ENCODE measurements at places on chromosomes 7 and 10.

- DNase-seq = no peak
Observed at GRCh38 chr7:13751766-13752165, 237.7 kb downstream of the ETV1 start.

DNA sequence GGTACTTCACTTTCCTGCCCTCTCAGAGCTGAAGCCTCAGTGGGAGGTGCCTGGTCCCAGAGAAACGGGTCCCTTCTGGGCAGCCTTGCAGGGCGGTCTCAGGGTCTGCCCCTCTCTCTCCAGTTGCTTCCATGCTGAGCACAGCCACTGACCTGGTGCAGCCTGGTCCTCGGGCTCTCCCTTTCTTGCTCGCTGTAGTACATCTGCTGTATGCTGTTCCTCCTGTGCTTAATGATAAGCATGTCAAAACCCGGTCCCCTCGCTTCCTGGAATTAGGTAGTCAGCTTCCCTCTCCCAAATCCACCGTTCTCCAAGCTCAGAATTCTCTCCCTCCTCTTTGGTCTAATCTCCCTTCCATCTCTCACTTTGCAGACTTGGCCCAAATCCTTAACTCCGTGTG is 11.0 kb upstream of the HPS1 start:
- no peak for DNase-seq

GRCh38 chr7:78939669-78940068 is 513.8 kb downstream of the MAGI2 start:
- DNase-seq = no peak

DNA sequence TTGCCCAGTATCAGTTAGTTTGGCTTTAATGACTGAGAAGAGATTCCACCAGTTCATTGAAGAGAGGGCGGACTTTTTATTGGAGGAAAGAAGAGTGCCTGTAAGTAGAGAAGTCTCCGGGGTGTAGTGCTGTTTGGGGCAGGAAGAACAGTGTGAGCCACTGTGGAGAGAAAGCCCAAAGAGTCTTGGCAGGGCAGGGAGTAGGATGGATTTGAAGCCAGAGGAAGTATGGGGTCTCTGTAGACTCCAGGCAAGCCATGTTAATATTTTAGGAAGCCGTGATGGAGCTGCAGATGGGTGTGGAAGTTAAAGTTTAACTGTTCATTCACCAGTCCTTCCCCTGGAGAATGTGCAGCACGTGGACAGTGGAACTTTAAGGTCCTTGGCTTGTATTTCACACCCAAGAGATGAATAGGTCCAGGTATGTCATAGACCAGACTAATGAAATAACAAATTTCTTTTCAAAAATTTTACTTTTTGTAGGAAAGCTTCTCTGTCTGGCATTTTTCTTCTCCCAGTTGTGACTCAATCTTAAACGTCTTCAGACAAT is 54.1 kb downstream of the TCF7L2 start:
- no peak for DNase-seq

DNA sequence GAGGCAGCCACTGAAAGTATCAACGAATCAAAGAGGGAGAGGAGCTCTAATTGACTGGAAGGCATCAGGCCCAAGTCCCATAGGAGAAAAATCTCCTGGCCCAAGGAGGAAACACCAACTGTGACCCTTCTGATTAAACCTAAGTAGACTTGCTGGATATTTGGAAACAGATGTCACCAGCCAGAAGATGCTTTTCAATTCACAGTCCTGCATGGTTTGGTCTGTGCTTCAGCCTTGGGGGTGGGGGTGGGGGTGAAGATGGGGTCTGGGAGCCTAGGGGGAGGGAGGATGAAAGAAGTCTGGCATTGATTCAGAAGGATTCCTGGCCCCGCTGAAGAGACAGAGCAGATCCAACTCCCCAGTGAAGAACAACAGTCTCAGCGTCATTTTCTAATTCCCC is 623.7 kb downstream of the PARD3 start:
- DNase-seq = no peak

DNA sequence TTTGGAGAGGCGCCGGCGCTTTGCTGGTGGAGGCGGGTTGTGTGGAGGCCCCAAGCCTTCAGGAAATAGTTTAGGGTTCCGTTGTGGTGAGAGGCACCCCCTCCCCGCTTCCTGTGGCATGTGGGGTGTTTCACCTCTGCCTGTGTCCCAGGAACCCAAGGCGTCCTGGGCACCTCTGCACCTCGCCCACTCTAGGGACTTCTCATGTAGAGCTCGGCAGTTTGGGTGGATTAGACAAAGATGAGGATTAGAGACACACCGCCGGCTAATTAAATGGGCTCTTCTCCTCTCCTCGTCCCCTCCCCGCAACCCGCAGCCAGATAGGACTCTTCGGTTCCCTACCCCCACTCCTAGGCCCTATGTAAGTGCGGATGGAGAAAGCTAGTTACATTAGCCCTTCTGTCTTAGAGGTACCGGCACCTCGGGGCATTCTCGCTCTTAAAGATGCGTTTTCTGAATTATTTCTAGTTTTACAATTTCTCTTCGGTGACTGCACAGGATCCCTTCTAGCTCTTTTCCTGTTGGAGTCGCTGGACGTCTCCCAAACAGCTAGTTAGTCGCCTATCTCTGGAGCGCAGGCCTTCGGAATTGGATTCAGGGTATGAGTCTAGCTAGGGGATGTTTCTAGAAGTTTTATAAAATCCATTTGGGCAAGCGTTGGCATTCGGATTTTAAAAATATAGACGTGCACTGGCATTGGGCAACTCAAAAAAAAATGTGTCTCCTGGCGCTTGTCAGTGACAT is 7.8 kb downstream of the PTF1A start:
- DNase-seq = no peak

DNA sequence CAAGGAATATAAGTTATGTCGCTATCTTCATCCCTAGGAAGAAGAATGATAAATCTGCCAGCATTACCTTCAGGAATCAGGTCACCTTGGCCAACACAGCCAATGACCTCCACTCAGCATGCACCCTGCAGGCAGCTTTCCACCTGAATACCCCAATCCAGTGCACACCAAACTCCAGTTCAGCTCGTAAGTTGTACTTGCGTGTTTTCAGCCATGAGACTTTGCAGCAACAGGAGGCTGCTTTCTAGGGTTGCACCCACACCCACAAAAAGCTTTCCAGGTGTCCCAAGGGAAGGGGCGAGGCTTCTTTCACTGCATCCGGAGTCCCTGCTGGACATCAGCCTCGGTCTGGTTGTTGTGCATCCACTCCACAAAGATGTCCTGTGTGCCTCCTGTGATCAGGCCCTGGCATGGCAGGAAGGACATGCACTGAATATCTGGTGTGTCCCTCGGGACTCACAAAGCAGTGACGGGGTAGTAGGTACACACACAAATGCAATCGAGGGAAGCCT is 282.9 kb downstream of the GRID1 start:
- no peak for DNase-seq

GRCh38 chr10:95502377-95502776 is 58.8 kb downstream of the SORBS1 start:
- DNase-seq = no peak

GRCh38 chr7:40793132-40793531 is 658.3 kb downstream of the SUGCT start:
- no peak for DNase-seq

DNA sequence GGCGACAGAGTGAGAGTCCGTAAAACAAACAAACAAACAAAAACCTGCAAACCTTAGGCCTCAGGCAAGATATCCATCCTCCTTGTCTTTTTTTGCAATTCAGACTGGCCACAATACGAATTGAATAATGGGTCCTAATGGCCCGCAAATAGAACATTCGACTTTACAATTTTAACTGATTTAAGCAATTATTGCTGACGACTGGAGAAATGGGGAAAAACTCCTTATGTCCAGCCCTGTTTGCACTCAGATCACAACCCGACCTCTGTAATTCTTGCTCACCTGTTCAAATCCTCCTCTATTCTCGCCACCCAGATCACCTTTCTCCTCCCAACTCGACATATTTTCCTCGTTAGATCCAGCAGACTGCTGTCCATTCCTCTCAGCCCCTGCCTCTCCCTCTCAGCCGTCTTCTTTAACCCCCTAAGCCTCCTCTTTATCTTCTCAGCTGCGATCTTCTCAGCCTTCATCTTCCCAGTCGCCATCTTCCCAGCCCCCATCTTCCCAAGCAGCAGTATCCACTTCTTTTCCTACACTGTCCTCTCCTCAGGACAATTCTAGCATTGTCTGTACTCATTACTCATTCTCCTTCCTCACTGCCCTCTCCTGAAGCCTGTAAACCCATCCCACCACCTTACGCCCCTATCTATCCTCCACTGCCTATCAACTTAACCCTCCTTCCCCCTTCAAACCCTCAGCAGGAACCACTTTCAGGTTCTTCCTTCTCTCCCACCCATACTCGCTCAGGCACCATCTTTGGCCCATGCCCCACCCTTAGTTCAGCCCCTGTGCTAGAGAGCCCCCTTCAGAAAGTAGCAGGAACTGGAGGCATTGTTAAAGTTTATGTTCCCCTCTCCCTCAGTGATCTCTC is 61.8 kb downstream of the LRRC17 start:
- DNase-seq = no peak

GRCh38 chr10:20034732-20035131 is 218.5 kb downstream of the PLXDC2 start:
- no peak for DNase-seq

DNA sequence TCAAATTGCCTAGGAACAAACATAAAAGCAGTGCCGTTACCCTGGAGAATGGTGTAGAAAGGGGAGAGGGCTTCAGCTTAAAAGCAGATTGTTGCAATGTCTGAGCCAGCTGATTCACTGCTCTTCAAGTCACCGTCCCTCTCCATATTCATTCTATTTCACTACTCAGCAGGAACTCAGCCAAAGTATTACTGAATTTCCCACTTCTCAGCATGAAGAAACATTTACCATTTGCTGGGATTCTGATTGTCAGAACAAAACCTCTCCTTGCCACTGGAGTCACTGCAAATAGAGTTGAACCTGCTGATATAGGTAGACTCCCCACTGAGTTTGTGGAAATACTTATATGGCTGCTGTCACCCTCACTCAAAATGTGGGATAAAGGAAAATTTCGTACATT is 71.7 kb downstream of the PPP1R17 start:
- no peak for DNase-seq

DNA sequence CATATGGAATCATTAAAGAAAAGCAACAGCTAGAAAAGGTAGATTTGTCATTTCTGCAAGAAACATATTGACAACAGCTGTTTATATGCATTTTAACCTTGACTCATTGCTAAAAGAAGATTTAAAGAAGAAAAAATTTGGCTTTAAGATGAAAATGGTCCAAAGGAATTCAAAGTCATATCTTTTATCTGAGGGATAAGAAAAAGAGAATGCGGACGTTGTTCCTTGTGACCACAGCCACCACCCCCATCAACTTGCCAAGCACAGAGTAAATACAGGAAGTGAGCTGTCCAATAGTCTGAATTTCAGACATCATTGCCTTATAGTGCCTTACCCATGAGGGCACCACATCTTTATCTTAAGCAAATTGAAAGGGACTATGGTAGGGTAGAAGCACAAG is 7.3 kb upstream of the CRPPA start:
- no peak for DNase-seq

DNA sequence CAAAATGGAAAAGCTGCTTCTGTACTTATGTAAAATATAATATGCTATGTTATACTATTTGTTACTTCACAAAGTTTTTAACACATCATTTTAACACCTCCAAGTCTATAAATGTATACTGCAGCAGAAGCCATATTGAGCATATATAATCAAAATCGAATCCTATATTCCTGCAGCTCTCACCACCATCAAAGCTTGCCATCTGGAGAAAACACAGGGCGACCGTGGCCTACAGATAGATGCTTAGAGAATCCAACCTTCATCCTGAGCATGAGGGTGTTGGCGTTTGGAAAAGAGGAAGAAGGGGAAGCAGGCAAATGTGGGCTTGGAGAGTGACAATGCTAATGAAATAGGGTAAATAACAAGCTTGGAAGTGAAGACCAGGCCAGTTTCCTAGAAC is 258.8 kb upstream of the IMMP2L start:
- DNase-seq = no peak

DNA sequence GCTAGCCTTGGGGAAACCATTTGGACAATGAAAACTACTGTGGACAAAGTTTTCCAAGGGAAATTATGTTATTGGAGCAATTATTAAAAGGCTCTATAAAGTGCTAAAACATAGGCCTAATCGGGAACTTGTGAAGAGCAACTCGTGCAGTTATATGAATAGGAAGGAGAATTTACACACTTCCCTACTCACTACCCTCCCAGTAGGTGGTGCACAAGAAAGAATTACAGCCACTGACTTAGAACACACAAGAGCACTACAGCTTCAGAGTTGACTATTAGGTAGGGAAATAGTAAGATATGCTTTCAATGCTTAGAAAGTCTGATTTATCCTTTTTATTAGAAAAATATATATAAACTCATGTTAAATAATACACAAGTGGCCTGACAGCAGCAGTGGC is 47.2 kb downstream of the GSAP start:
- no peak for DNase-seq

- DNase-seq = no peak
Observed at GRCh38 chr7:22676385-22676784, 50.6 kb upstream of the IL6 start.

- DNase-seq = no peak
Observed at GRCh38 chr7:95501261-95501832, 15.6 kb downstream of the ASB4 start.

DNA sequence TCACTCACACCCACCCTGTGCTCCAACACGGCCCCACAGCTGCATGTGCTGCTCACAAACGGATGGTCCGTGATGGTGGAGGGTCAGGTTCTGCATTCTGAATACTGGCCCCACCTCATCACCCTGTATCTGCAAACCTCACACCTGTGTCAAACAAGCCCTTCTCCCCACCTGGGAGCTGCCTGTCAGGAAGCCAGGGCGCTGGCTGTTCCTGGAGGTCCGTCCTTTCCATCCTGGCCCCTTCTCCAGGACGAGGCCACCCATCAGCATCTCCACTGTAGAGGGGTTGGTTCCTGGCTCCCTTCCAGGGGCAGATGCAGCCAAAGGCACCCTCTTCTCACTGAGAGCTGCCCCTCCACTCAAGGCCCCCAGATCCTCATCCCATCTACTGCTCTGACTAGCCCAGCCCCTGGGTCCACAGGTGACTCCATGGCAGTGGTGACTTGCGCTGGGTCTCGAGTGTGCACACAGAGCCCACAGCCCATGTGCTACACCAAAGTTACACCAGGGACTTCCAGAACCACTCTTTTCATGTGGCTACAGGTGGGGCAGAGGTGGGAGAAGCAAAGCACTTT is 229.4 kb downstream of the TNS3 start:
- DNase-seq = no peak

- no peak for DNase-seq
Observed at GRCh38 chr7:105699568-105700236, 118.4 kb upstream of the EFCAB10 start.

- DNase-seq = no peak
Observed at GRCh38 chr7:20260223-20260622, 43.0 kb upstream of the MACC1 start.
